ENCODE measurements at places on chromosomes 3 and 15.

GRCh38 chr15:59353994-59354416 is 18.7 kb downstream of the MYO1E start:
- no peak for DNase-seq

GRCh38 chr3:98557324-98558010 is 25.7 kb downstream of the GPR15 start:
- DNase-seq = no peak

DNA sequence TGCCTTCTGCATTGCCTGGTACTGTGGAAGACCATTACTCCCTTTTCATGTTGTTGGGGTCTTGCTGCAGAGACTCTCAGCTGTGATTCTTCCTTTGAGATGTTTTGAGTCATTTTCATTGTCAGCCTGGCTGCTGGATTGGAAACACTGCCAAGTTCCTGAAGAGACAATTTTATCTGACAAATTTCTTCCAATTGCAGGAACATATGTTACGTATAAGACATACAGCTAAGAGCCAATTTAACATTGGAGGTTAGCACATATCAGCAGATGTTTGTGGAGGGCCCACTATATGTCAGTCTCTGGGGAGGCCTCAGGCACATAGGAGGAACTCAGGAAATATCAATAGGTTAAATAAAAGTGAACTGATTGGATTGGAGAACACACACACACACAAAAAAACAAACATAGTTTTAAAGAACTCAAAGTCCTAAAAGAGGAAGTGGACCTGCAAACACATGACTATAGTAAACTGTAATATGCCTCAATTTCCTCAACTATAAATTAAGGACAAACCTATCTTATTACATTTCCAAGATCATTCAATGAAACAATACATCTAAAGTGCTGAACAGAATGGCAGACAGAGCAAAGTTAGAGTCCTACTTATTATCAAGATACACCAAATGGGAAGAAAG is 172.3 kb downstream of the MYRIP start:
- no peak for DNase-seq

- no peak for DNase-seq
Observed at GRCh38 chr3:161540594-161540993, 44.0 kb downstream of the OTOL1 start.

DNA sequence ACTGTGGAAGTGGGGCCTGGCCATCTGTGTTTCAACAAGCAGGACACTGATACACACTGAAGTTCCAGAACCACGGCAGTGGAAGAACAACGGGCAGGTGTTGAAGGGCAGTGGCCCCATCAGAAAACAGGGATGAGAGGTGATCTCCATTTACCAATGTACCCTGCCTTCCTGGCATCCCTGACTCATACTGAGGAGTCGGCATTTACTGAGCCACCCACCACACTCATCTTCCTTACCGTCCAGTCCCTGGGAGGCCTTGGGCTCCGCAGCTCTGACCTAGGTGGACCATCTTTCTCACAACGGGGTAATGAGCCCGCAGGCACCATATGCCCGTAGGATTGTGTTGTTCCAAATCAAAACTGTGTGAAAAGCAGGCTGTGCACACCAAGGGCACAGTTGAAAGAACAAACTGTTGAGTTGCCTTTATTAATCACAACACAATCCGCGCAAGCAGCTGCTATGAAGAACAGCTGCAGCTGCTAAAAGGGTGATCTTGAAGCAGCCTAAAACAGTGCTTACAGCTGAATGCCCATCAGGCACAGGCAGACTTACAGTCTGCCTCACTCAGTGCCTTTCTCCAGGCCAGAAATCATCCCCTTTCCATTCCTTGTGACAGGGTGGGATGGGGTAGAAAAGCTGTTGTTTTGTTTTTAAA is 12.9 kb downstream of the MB21D2 start:
- no peak for DNase-seq

DNA sequence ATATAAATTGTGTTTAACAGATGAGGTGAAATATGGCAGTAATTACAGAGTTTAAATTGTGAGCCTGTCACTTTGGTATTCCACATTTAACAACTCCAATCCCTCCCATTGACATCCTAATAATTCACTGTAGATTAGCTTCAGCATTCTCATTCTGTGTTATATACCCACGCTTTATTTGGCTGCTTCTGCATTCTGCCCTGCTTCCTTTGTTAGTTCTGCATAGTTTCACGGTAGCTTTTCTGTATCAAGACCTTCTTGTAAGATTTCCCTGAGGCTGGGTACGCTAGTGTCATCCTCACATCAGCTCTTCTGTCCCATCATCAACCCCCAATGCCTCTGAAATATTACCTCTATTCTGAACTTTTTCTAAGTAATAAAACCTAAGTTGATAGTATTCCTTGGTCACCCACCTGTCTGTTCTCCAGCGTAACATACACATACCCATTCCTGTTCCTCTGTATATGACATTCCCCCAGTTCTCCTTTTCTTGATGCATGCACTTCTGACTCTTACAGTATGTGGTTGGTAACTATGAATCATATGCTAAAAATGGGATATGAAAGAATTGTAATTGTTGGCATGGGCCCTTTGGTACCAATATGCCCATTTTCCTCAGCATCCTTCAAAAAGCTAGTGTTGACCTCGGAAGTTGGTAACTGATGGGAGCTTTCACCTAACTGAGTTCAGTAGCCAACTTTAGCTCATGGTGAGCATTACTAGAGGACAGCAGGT is 171.2 kb downstream of the KLHL25 start:
- DNase-seq = no peak

- no peak for DNase-seq
Observed at GRCh38 chr3:35932995-35933394, 293.7 kb downstream of the ARPP21 start.

DNA sequence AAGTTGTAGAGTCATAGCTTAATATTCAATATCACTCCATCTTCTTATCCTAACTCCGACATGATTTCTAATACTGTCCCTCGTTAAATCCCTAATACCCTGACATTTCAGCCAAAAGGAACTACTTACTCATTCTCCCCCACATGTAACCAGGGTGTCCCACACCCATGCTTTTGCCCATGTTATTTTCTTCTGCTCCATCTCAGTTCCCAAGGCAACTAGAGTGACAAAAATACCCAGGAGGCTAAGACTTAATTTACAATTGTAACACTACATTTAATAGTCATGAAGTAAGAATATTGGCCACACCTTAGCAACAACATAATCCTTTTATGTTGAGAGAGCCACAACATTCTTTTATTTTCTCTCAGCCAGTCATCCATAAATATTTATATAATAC is 248.5 kb upstream of the TGFBR2 start:
- DNase-seq = no peak

DNA sequence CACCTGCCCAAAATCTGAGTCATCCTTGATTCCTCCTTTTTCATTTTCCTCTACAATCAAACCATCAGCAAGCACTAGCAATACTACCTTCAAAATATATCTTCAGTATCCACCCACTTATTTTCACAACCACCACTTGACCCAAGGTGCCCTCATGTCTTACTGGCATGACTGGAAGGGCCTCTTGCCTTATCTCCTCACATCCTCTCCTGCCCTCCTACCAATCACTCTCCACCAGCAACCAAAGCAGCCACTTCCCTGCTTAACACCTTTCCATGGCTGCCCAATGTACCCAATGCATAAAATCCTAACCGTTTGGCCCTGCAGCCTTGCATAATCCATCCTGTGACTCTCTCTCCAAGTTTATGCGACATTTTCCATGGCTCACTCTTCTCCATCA is 76.0 kb downstream of the MTHFS start:
- DNase-seq = no peak

DNA sequence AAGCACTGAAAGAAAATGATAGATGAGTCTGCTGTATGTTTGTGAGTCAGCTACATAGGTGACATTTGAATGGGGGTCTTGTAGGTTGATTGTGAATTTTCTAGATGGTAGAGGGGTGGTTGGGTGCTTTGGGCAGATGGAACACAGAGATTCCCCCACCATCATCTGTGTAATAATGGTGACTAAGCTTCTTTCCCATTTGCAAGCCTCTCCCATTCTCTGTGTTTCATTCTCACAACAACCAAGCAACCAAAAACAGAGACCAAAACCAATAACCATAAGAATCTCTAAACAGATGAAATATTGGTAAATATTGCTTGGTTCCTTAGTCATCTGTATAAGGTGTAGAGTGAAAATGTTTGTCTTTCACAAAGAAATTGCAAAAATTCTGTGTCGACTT is 17.8 kb upstream of the UTS2B start:
- no peak for DNase-seq

- no peak for DNase-seq
Observed at GRCh38 chr3:46516521-46516920, 18.7 kb downstream of the RTP3 start.

- DNase-seq = no peak
Observed at GRCh38 chr3:193761969-193762368, 169.0 kb downstream of the OPA1 start.

DNA sequence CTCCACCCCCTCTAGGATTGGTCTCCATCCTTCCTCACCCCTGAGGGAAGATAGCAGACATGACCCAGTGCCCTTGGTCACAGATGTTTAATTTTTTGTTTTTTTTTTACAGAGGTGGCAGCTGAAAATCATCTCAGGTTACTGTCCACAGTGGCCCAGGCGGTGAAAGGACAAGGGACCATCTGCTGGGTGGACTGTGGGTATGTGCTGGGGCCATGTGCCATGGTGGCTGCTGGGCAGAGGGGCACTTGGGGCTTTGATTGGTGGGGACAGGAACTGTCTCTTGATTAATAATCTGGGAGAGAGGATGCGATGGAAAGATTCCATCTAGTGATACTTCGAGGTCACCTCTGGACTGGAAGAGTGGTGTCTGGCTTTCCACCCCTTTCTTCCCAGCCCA is 25.4 kb downstream of the PDIA5 start:
- no peak for DNase-seq

- DNase-seq = no peak
Observed at GRCh38 chr3:189233225-189233858, 61.6 kb downstream of the TPRG1 start.

GRCh38 chr15:85172846-85173490 is 191.3 kb downstream of the PDE8A start:
- DNase-seq = no peak

GRCh38 chr3:64388886-64389285 is 163.6 kb upstream of the PRICKLE2 start:
- no peak for DNase-seq

DNA sequence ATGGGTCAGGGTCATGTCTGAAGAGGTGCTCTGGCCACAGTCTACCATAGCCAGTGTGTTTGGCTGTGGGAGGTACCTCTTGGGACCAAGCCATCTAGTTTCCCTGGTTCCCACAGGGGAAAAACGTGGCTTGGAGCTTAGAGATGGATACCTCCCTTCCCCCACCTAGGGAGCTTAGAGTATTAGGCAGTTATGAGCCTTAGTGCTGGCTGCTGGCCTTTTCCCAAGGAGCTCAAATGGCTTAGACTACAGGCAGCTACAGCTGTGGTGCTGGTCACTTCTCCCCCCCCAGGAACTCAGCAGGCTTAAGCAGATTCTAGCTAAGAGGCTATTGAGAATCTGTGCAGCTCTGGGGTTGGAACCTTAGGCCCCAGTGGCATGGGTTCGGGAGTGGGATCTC is 591.2 kb downstream of the NSUN3 start:
- no peak for DNase-seq

GRCh38 chr3:49119036-49119435 is 1.6 kb downstream of the USP19 start:
- no peak for DNase-seq

GRCh38 chr3:128395500-128396162 is 71.1 kb downstream of the DNAJB8 start:
- no peak for DNase-seq

DNA sequence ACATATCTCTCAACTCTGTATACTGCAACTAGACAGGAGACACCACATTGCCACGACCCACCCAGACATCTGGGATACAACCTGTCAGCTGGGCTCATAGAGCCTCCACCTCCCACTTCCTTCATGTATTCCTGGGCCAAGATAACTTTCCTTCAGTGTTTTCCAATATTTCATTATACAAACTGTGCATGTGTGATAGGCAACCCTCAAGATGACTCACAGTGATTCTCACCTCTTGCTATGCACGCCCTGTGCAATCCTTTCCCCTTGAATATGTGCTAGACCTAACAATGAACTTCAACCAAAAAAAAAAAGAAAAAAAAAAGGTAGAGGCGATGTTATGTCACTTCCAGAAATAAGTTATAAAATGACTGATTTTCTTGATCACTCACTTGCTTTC is 138.0 kb upstream of the ALCAM start:
- no peak for DNase-seq

DNA sequence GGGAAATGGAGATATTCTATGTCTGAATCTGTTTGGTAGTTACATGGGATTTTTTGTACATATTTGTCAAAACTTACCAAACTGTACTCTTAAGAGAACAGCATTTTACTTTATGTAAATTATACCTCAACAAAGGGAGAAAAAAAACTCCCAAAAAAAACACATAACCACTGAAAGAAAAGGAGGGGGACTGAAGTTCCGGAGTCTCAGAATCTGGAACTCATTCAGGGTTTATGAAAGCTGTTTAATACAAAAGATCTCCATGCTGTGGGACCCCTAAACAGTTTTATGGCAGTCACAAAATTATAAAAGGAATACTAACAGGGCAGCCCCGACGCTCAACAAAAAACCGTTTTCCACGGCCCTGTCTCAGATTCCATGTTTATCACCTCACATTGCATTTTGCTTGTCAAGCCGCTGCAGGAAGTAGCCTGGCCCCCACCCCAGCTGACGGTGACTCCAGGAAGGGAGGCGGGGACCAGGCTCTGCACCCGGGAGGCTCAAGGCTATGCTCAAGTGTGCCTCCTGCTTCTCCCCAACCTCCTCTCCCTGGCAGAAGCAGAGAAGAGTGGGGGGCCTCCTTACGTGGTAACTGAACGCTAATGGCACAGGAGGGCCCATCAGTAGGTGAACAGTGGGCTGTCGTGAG is 29.3 kb downstream of the RFT1 start:
- DNase-seq = no peak

GRCh38 chr15:42921342-42921731 is 759 bp upstream of the TTBK2 start:
- no peak for DNase-seq

DNA sequence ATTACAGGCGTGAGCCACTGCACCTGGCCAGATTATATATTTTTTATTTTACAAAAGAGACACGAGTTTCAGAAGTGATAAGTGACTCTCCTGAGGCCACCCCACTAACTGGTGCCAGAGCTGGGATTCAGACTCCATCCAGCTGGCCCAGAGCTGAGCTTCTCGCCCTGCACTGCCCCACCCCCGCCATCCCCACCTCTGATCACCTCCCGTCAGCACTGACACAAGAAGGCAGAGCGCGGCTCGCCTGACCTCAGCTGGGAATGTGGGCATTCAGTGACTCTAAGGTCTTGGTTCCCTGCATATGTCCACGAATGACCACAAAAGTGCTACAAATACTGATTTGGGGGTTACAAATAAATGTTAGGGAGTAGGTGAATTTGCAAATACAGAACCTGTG is 56.1 kb upstream of the GALNT15 start:
- DNase-seq = no peak

DNA sequence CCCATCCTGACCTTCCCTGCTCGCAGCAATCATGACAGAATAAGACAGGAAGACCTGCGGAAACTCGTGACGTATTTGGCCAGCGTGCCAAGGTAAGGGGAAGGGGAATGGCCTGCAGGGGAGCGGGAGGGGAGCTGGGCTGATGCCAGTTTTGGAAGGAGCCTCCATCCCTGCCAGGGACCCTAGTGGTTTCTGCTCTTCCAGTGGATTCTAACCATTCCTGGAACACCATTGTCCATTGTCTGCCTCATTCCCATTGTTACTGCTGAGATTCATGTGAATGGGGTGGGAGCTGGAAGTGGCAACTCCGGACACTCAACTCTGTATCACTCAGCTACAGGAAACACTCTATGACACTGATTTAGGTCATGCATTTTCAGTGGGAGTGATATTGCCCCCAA is 242.9 kb upstream of the ROPN1 start:
- DNase-seq = no peak

GRCh38 chr3:45414823-45415222 is 26.4 kb downstream of the LARS2 start:
- no peak for DNase-seq
